Germinal center (tissue), 1 donor: ENCODE measurements at places on chromosomes 6 and 20.

DNA sequence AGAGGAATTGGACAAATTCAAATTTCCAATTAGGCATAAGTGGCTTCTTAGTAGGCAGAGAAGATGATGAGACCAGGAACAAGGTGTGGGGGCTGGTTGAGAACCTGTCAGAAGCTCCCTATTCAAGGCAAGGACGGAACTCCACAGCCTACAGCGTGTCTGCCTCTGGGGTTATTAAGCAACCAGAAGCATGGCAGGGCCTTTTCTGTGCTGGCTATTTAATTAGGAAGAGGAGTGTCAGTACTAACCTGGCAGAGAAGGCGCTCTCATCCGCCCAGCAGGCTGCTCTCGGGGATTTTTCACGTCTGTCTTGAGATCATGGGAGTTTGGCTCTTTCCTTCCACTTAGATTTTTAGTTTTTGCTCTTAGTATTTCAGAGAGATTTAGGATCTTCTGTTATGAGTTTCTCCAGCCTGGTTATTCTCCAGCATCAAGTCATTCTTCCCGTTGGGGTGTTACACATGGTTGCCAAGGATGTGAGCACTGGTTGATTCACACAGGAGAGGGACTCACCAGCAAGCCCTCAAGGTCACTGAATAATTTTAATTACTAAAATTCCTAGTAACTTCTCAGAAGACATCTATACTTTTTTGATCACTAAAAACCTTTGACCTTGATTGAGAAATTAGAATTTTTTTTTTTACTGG is 23.9 kb downstream of the ADTRP start:
- no peak for DNase-seq

- no peak for DNase-seq
Observed at GRCh38 chr20:20353576-20353975, 14.3 kb upstream of the INSM1 start.

- no peak for DNase-seq
Observed at GRCh38 chr6:137170266-137171052, 3.0 kb downstream of the IL22RA2 start.

DNA sequence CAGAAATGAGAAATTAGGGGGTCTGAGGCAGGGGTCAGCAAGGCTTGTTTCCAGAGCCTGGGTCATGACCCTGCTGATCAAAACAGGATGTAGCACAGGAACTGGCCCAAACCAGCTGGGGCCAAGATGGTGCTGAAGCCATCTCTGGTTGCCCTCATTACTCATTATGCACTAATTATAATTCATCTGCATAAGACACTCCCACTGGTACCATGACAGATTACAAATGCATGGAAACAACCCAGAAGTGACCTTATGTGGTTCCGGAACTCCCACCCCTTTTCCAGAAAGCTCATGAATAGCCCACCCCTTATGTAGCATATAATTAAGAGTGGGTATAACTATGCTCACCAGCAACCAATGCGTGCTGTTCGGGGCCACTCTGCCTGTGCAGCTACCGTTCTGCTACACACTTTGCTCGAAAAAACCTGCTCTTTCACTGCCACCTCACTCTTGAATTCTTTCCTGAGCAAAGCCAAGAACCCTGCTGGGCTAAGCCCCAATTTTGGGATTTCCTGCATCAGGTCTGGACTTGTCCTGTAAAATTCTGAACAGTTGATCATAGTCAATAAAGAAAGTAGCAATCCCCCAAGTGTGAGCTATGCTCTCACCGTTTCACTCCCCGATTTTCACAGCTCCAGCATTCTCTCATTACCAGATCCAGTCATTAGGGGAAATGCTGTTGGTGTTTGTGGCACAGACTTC is 122.3 kb downstream of the WDR27 start:
- DNase-seq: no peak

DNA sequence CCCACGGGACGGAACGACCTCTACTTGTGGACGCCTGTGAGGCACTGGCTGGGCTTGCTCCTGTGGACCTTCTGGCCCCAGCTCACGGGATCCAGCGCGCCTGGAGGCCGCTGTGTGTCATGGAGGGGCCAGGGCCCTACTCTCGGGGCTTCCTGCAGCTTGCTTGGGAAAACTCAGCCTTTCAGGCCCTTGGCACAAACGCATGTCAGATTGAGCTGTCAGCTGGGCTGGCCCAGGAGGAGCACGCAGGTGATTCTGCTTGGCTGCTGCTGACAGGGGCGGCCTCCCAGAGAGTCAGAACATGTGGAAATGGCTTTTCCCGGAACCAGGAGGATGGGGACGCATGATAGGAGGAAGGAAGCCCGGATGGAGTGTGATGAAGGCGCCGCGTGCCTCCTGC is 39.7 kb downstream of the TMEM181 start:
- no peak for DNase-seq

DNA sequence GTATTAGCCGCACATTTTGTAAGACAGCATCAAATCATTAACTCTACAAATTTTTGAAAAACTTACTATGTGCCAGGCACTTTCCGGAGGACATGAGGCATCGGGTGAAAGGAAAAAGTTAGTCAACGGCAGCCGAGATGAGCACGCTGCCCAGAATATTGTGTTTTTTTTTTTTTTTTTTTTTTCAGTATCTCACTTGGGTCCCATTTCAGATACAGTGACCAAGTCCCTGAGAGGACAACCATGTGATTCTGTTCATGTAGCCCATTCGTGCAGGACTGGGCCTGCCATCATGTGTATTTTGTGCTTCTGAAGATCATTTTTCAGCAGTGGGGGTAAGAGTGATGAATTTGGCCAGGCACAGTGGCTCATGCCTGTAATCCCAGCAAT is 1.3 kb downstream of the SLA2 start:
- DNase-seq: no peak

DNA sequence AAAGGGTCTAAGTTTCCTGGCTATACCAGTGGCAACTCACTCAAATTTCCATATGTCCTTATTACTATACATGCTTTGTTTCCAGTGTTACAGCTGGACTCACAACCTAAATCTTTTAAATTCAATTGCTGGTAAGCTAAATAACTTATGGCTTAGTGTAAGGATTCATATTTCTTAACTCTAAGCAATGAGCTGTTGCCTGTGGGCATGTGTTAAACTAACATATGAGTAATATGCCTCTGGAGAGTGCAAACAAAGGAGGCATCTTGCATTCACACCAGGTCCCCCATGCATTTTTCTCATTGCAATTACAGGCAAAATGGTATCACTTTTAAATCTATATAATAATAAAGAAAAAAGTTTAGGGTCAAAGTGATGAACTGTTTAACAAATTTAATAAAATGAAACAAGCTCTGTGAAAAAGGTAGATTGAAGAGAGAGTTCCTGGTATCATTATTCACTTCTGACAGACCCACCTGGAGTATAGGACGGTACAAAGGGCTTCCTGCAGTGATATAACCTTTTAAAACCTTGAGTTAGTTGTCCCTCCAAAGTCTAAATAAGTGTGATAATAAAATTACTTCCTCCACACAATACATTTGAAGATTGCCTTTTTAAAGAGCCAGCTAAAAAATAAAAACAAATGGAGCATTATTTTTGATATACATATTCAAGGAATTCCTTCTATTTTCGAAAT is 57.6 kb upstream of the HMGCLL1 start:
- DNase-seq: no peak

DNA sequence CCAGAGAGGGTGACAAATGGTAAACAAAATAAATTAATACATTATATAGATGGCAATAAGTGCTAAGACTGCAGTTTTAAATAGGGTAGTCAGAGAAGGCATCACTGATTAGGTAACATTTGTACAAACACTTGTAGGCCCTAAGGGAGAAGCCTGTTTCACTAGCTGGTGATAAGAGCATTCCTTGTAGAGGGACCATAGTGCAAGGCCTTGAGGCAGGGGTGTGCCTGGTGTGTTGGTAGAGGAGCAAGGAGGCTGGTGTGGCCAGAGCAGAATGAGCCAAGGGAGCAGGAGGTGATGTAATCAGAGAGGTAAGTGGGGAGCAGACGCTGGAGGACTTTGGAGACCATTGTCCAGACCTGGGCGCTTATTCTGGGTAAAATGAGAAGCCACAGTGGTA is 70.7 kb downstream of the ANKRD6 start:
- no peak for DNase-seq

DNA sequence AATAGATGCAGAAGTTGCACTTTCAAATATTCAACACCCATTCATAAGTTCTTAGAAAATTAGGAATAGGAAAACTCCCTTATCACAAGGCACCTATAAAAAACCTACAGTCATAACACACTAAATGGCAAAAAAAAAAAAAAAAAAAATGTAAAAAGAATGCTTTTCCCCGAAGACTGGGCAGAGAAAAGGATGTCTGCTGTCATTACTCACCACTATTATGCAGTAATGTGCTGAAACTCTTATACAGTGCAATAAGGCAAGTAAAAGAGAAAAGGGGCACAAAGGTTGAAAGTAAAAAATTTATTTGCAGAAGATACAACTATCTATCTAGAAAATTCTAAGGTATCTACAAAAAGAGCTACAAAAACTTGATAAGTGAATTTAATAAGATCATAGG is 607.8 kb upstream of the ARID1B start:
- DNase-seq: no peak

DNA sequence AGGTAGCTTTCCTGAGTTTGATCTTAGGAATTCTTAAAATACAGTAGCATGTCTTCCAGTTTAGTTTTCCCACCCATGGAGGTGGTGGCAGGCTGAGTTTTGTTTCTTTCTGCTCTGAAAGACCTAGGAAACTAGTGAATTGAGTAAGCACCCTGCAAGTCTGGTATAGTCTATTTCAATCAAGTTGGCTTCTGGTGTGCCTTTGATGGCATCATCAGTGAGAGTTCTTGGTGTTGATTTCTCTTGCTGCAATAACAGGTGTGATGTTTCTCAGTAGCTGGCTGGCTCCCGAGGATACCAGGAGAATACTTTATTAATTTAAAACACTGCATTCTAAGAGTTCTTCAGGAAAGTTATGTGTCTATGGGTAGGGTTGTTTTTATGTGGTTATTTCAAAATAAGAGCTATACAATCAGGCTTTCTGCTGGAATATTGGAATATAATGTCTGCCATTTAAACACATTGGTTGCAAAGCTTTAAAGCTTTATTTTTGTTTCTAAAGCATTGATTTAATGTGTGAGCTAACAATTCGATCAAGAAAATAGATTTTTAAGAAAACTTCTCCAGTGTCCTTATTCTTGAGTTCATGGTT is 19.0 kb downstream of the VAPB start:
- DNase-seq: no peak
